Activated T-helper 1 cell treated with anti-CD3 and anti-CD28 coated beads, Interleukin-12 subunit alpha, Interleukin-12 subunit beta, Interleukin-2, Interleukin-4 antibody, amounts not matched to agents 30 ng/mL and 10 ng/mL and 1 ng/mL, durations not matched to agents 14 hours and 24 hours and 36 hours (primary cell): ENCODE measurements at places on chromosomes 16 and 17.

GRCh38 chr17:57696050-57696449 lies 49.0 kb downstream of the CCDC182 start:
- no peak for DNase-seq

DNA sequence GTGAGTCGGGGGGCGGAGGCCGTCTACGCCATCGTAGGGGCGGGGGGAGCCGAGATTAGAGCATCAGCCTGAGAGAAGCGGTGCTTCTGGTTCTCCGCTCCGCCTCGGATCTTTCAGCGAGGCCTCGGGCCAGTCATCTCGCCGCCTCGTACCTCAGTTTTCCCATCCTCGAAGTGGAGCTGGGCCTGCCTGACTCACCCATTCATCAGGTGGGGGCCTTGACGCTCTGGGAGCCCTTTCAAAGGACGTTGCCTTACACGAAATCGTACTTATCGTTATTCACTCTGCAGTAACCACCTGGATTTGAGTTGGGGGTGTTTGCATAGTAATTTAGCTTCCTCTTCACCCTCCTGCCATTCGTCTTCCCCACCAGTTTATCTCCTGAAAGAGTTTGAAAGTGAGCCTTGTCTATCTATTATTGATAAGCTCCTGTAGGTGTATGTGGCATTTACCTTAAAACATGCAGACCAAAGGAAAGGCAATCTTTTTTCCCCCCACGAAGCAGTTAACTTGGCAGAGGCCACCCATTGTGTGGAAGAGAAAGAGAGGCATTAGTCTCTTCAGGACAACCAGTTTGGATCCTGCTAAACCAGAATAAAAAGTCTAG lies 674 bp downstream of the TAF15 start:
- no peak for DNase-seq

DNA sequence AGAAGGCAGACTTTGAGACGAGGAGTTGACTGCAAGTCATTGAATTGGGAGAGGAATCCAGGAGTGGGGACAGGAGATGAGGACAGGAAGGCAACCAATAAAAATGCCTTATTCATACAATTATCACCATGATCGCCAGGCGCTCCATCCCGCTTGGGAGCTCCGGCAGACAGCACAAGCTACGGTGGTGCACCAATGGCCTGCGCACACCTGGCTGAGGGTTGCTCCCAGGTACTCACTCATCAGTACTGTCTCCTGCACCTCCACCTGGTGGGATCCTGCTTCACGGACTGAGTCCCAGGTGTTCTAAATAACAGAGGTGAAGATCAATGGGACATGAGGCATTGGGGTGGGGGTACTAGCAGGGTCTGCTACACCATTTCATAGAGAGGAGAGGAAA lies 160.0 kb upstream of the TNRC6C start:
- DNase-seq, result no peak

GRCh38 chr17:36928471-36929345 lies 8.6 kb upstream of the LHX1 start:
- no peak for DNase-seq

GRCh38 chr17:41063449-41063848 lies 2.2 kb downstream of the KRTAP2-4 start:
- no peak for DNase-seq

DNA sequence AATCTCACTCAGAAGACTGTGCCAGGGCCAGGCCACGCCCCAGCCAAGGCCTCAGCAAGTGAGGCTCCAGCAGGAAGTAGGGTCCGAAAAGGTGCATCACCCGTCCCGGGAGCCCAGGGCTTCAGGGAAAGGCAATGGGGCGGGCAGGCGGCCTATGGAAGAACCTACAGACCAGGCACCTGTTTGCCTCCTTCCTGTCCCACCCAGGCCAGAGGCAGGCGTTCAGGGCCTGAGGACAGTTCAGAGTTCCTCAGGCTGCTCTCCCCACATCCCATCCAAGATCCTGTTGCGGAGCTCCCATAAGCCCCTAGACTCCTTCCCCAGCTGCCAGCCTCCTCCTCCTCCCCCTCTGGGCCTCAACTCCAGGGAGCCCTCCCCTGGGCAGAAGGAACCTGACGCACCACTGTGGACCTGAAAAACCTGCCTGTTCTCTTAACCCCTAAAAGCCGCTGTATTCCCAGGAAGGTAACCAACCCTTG lies 2.3 kb downstream of the CLUH start:
- no peak for DNase-seq

DNA sequence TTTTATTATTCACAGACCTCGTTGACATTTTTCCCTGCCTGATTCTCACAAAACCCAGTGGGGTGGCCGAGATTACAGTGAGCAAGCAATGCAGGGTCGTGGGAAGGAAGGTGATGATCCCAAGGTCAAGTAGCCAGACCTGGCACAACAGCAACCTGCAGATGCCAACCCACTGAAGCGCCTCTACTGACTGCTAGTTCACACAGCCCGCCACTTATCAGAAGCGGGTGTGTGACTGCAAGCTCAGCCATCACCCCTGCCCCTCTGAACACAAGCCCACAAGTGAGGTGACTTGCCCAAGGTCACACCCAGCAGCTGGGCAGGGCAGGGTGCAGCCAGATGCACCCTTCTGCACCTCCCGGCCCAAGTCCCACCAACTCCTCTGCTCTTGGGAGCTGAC lies 7.1 kb downstream of the TFAP4 start:
- DNase-seq, result no peak

DNA sequence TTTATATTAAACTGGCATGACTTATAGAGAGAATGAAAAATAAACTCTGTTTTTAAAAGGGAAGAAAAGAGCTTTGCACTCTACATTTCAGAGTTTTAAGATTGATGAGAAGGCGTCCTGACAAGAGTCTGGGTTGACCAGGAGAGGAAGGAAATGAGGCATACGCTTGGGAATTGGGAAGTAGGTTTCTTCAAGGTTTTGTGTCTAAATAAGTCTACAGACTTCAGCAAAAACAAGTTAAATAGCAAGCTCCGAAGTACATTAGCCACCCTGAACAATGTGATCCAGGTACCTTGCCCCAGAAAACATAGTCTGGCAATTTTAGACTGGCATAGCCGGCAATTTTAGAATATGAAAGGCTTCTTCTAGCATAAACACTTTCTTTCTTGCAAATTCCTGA lies 28.5 kb upstream of the CCDC182 start:
- DNase-seq, result no peak

DNA sequence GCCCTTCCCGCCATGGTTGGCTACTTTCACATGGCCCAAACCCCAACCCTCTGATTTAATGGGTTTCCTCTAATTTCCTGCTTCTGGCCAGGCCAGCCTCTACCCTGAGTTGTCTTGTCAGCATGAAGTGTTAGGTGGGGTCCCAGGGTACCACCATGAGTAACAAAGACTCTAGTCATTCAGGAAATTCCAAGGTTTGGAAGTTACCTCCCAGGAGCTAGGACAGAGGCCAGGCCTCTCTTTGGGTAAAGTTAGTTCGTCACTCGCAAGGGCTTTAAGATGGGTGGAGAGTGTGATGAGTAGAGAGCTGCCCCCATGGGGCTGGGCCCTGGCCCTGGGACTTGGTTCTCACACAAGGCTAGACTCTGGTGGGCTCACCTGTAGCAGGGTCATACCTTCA lies 54.6 kb downstream of the PLD6 start:
- no peak for DNase-seq

GRCh38 chr17:63675607-63676546 lies 24.0 kb downstream of the LIMD2 start:
- no peak for DNase-seq

DNA sequence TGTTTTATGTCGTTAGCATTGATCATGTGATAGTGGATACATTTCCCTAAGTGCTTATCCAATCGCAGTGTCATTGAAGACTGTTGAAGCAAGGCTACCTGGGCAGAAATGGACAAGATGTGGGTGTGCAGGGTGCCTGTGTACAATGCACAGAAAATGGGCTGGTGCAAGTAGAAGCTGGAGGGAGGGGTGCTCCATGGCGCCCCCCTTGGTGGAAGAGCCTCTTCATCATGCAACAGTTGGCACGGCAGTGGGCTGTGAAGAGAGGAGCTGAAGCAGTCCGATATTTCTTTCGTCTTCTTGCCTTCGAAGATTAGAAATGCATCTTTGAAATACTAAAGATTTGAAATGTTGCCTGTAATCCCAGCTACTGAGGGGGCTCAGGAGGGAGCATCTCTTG lies 100.5 kb downstream of the PLCG2 start:
- DNase-seq, result no peak

DNA sequence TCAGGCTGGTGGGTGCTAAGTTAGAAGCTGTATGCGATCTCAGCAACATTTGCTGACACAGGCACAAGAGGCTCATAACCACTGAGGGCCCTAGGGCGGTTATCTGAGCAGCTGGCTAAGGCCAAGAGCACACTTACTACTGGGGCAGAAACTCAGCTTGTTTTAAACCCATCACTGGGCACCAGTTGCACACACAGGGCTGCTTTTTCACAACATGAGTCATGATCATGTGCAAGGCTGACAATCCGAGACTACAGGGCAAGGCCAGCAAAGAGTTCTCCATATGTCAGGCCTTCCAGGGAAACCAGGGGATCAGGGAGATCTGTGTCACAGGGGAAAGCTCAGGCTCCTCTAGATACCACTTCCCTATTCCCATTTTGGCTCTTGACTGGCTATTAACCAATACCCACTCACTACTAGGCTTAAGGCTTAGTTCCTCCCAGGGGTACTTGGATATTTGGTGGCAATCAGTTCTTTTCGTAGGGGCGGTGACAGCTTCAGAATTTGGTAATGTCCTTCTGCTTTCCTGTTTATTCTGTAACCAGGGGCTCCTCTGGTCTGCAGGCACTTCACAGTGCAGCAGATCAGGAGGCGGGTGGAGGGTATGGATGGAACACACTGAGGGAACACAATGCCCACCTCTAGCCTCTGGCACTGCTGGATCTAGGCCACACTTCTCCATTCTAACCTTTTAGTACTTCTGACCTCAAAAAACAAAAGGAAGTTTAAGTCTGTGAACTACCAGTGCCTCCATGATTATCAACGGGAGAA lies 44.9 kb upstream of the ERN1 start:
- DNase-seq, result no peak

GRCh38 chr16:9976601-9977000 lies 205.6 kb downstream of the GRIN2A start:
- no peak for DNase-seq

- no peak for DNase-seq
Measured at GRCh38 chr17:50640686-50641351, 6.1 kb downstream of the ABCC3 start.

- no peak for DNase-seq
Measured at GRCh38 chr17:9150446-9151090, 129.3 kb downstream of the NTN1 start.

- DNase-seq, result no peak
Measured at GRCh38 chr17:8896641-8897635, 29.5 kb upstream of the PIK3R6 start.

DNA sequence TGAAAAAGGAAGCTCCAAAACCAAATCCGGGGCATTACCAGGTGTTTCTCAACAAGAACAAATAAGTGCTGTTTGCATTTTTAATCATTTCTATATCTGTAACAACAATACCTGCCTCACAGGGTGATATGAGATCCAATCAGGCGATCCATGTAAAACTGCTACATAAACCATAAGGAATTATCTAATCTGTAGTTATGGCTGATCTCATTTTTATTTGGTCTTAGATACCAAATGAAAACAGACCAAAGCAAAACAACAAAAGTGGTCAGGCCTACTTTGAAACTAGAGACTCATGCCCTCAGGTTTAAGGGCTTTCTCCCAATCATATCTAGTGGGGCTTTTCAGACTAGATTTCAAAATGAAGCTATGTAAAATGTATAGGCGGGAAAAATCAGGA lies 28.3 kb downstream of the XPO6 start:
- no peak for DNase-seq
